ENCODE measurements at places on chromosomes 1 and 21. TPM values are rescaled to one million over a fixed set of nuclear protein-coding genes. Genes with fewer than 3 reads are reported as not detected.

DNA sequence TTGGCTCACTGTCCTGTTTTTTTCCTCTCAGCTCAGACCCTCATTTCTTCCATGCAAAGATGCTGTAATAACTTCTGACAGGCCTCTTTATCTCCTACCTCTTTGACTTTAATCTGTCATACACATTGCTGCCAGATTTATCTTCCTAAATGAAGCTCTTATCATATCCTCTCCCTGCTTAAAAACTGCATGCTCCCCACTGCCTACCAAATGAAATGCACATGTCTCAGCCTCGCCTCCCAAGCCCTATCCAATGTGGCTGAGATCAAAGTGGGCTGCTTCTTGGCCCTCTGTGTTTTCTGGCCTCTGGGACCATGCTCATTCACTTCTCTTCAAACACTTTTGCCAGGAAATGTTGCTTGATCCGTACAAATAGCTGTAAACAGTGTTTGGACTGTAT is 38.3 kb downstream of the IRF2BP2 start:
- peak; percentile 43 for DNase-seq

Gene PPOX
- total RNA-seq, result 25.7 TPM

DNA sequence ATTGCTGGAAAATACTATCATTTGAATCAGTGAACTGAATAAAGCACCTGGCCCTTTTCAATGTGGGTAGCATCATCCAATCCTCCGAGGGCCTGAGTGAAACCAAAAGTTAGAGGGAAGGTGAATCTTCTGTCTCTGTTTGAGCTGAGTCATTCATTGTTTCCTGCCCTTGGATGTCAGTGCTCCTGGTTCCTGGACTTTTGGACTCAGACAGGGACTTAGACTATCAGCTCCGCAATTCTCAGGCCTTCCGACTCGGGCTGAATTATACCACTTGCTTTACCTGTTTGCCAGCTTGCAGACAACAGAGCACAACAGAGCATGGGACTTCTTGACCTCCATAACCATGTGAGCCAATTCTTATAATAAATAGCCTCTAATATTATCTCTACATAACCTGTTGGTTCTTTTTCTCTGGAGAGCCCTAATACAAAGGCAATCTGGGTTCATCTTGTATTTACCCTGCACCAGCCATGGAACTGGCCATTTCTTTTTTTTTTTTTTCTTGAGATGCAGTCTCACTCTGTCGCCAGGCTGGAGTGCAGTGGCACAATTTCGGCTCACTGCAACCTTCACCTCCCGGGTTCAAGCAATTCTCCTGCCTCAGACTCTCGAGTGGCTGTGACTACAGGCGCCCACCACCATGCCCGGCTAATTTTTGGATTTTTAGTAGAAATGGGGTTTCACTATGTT is 19.2 kb upstream of the VASH2 start:
- no peak for DNase-seq

DNA sequence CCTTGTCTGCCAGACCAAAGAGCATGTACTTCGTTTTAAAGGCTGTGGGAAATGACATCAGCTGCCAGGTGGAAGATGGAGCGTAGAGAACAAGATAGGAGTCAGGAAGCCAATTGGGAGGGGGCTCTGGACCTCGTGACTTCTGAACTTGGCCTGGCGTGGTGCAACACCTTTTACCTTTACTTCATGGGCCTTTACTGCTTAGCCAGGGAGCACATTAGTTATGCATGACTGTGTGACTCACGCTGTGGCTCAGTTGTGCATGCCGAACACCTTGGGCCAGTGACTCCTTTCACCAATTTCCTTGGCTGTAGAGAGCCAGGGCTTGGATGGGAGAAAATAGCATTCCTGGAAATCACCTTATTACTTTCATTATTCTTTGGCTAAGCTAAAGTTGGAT is 7.2 kb downstream of the XCL1 start:
- DNase-seq, result no peak

DNA sequence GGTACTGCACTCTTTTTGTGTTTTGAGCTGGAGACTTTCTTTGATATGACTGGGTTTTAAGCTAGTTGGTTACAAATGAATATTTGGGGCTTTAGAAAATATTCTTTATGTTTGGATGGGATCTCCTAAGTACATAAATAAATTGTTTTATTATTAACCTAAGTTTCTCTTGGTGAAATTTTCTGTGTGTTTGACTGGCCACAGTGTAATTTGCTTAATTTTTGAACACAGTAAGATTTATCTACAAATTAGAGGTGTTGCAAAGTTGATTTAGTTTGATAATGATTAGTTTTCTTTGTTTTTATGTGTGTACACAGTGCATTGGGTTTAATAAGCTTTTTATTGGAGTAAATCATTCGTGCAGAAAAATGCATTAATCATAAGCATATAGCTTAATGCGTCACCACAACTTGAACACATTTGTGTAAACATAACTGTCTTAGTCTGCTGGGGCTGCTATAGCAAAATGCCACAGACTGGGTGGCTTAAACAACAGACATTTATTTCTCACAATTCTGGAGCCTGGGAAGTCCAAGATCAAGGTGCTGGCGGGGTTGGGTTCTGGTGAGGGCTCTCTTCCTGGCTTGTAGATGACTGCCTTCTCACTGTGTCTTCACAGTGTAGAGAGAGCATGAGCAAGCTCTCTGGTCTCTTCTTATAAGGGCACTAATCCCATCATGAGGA is 17.4 kb upstream of the SLC6A9 start:
- no peak for DNase-seq

Gene TCHH
- 0.07 TPM for total RNA-seq

DNA sequence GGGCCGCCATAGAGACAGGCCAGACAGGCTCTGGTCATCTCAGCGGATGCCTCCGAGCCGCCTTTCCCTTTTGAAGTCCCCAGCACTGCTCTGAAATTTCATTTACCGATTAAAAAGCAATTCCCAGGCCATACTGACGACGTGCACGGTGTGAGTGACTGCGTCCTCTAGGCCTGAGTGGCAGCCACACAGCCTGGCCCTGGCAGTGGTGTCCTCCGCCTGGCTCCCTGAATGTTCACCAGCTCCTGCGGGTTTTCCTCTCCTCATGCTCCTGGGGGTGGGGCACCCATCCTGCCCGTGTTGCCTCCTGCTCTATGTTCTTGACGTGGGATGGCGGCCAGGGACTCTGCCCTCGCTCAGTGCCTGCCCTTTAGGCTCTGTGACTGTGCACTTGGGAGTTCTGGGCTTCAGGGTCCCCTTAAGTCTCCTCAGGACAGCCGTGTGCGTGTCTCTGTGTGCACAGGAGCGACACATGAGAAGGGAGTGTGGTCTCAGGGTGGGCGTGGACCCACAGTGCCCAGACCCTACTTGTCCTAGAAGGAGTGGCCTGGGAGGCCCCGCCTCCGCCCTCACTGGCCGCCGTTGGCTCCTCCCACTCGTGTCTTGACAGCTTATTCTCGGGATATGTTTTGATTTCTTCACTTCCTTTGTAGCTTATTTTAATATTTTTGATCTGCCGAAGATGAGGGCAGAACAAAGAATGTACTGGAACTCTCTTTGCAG is 3.6 kb downstream of the SKI start:
- DNase-seq, result peak; percentile 71

Gene DCST2
- 1.6 TPM for total RNA-seq

- DNase-seq, result no peak
Measured at GRCh38 chr1:92599184-92599583, 112.5 kb upstream of the GFI1 start.

Gene KIF17
- total RNA-seq, result 2.1 TPM

GRCh38 chr1:201719812-201720521 is 109.0 kb upstream of the IPO9 start:
- DNase-seq, result no peak

- no peak for DNase-seq
Measured at GRCh38 chr1:88311907-88312306, 372.2 kb upstream of the PKN2 start.

GRCh38 chr1:54011316-54012007 is 6.5 kb downstream of the LDLRAD1 start:
- no peak for DNase-seq

GRCh38 chr1:212677573-212677972 is 22.1 kb downstream of the BATF3 start:
- DNase-seq, result no peak

- no peak for DNase-seq
Measured at GRCh38 chr1:179707406-179707805, 35.7 kb upstream of the FAM163A start.

DNA sequence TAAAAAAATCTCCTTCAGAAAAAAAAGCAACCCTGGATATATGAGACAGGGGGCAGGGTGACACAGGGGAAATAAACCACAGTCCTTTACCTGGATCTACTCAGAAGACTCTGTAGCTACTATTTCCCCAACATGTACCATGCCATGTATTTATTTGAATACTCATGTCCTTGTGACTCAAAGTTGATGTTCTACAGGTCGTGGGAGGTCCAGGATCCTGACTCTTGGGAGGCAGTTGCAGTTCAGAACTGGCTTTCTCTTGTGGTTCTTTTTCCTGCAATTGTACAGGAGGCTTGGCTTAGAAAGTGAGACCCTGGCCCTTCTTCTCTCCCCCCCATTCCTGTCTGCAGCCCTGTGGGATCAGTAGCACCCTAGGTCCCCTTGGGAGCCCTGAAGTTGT is 5.8 kb upstream of the IL24 start:
- no peak for DNase-seq

GRCh38 chr1:209899948-209900347 is 38.1 kb upstream of the SYT14 start:
- DNase-seq, result no peak

Gene ADGRL4
- 0.56 TPM for total RNA-seq

- DNase-seq, result no peak
Measured at GRCh38 chr1:9721606-9722377, 70.3 kb downstream of the PIK3CD start.

DNA sequence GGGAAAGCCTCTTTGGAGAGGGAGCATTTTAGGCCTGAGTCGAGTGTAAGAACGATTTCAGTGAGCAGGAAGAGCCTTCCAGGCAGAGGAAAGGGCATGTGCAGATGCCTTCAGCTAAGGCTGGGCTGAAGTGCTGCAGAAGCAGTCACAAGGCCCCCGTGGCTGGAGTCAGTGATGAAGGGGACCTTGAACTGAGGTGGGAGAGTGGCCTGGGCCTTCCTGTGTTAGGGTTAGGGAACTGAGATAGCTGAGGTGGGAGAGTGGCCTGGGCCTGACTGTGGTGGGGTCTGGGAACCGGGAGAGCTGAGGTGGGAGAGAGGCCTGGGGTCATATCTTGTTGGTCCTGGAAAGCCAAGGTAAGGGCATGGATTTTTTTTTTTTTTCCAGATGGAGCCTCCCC is 50.9 kb upstream of the ETV3 start:
- no peak for DNase-seq

Gene TRIM45
- 23.3 TPM for total RNA-seq

Gene COL9A2
- total RNA-seq, result 19.8 TPM

- no peak for DNase-seq
Measured at GRCh38 chr1:225944951-225945350, 3.9 kb upstream of the LEFTY2 start.

Gene LBR
- total RNA-seq, result 59.9 TPM

DNA sequence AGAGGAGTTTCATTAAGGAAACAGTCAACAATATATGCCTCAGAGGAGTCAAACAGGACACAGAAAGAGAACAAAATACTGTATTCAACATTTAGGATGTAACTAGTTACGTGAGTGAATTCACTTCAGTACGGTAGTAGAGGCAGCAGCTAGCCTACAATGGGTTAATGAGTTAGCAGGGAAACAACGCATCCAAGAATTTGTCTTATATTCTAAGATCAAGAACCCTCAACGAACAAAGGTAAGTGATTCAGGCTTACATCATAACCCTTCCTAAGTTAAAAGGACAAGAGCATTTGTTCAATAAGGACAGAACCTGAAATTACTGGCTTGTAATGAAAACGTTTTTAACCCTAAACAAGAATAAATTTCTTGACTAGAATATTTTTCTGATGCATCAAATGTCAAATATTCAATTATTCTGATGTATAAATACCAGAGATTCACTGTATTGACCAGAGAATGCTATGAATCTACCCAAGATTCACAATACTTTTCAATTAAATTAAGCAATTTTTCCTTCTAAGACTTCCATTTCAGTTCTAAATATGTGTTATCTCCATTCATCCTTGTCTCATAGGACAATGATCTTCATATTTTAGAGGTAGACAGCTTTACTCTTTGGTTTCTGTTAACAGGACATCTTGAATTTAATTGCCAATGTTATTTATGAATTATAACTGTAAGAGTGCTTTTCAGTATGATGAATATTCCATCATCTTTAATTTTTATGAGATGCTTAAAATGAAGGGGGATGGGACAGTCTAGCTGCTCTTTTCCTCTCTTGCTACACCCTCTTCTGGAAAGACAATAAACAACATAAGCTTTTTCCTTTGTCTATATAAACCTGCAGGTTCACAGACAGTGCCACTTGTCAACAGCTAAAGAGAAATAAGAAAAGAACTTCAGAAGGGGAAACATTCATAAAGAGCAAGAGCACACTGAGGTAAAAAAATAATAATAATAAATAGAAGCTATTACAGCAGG is 209.5 kb downstream of the SMYD3 start:
- no peak for DNase-seq

Gene CR1L
- not detected for total RNA-seq

- peak; percentile 93 for DNase-seq
Measured at GRCh38 chr21:44801468-44802395, at the start of gene UBE2G2. Gene UBE2G2, minus strand, starts transcription at chr21:44801820. Its CDS starts 72 bp downstream, at chr21:44801748.

GRCh38 chr1:1613509-1614082 is 1.7 kb upstream of the MIB2 start:
- DNase-seq, result no peak

DNA sequence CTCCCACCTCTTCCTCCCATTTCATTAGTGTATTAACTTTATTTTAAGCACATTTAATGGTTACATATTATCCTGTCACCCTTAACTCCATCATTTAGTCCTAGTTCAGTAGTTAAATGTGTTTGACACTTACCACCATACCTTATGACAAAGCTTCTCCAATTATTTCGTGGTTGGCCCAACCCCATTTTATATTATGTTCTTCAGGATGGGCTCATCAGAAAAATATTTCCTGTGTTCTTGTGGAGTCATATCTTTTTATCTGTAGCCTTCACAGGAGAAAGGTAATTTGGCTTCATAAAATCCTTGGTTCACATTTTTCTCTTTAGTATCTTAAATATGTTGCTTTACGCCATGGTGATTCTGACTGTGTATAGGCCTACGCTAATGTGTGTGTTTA is 142.3 kb upstream of the COL6A1 start:
- no peak for DNase-seq

- DNase-seq, result no peak
Measured at GRCh38 chr1:46603481-46603857, 599 bp downstream of the MKNK1 start.

DNA sequence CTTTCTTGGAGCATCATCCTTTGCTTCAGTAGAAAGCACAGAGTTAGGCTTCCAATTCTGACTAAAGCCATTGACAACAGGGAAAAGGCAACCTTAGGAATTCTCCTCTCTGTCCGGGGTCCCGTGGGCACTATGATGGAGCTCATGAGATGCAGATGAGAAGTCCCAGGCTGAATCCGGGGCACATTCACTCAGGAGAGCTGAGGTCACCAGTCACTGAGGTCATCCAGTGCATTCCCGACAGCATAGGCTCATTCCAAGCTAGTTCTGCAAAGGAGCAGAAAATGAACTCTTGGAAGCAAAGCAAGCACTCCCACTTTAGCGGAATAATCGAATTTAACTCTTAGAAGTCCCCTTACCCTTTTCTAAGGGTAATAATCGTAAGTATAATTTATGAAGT is 6.8 kb downstream of the CR1 start:
- DNase-seq, result no peak

DNA sequence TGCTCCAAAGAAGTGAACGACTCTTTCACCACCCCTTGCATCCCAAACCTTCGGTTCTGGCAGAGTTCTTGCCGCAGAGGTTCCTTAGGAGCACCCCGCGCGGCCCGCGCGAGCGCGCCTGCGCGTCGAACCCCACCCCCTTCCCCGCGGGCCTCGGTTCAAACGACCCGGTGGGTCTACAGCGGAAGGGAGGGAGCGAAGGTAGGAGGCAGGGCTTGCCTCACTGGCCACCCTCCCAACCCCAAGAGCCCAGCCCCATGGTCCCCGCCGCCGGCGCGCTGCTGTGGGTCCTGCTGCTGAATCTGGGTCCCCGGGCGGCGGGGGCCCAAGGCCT is at the start of gene C1orf56:
Gene C1orf56 (plus strand): TSS at position 161 of the 334 bp plus-strand sequence. CDS start 97 bp downstream, at position 258.
- peak; percentile 83 for DNase-seq
